ENCODE measurements at places on chromosomes 5 and 9. TPM values are rescaled to one million over a fixed set of nuclear protein-coding genes. Genes with fewer than 3 reads are reported as not detected.

GRCh38 chr5:31708089-31708488 is 69.2 kb downstream of the PDZD2 start:
- no peaks in the 10 kb centered on the region for H3K27me3 ChIP-seq
- no peaks in the 10 kb centered on the region for H3K36me3 ChIP-seq
- H3K4me1 ChIP-seq, result no peaks in the 10 kb centered on the region
- no peak overlapping the region for H3K4me3 ChIP-seq

- H3K4me3 ChIP-seq, result no peak overlapping the region
- no peak for DNase-seq
- no peaks in the 10 kb centered on the region for H3K36me3 ChIP-seq
- H3K4me1 ChIP-seq, result no peaks in the 10 kb centered on the region
- peaks cover 24% of the 10 kb centered on the region for H3K27me3 ChIP-seq
- H3K27ac ChIP-seq, result no peak overlapping the region
These were observed 11.9 kb upstream of the FER start for GRCh38 chr5:108735790-108736189.

- no peak overlapping the region for H3K4me3 ChIP-seq
- no peak for DNase-seq
- H3K4me1 ChIP-seq, result peaks cover 4% of the 10 kb centered on the region
- H3K27me3 ChIP-seq, result no peaks in the 10 kb centered on the region
These were observed 9.7 kb upstream of the F2RL1 start for GRCh38 chr5:76809141-76809540.

DNA sequence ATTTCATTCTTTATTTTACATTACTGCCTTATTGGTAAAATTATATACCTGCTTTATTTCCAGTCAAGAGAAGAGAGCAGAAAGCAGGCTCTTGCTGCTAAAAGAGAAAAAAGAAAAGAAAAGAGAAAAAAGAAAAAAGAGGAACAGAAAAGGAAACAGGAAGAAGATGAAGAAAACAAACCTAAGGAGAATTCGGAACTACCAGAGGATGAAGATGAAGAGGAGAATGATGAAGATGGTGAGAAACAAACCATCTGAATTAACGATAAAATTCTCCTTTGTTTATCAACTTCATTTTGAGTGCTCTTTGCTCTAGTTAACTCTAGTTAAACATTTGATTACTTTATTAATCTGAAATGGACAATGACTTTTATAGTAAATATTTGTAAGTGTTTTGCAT is 23.5 kb upstream of the EIF4EBP3 start:
- peaks cover 26% of the 10 kb centered on the region for H3K36me3 ChIP-seq
- H3K27me3 ChIP-seq, result no peaks in the 10 kb centered on the region
- H3K4me1 ChIP-seq, result no peaks in the 10 kb centered on the region
- no peak overlapping the region for H3K27ac ChIP-seq
- DNase-seq, result no peak

DNA sequence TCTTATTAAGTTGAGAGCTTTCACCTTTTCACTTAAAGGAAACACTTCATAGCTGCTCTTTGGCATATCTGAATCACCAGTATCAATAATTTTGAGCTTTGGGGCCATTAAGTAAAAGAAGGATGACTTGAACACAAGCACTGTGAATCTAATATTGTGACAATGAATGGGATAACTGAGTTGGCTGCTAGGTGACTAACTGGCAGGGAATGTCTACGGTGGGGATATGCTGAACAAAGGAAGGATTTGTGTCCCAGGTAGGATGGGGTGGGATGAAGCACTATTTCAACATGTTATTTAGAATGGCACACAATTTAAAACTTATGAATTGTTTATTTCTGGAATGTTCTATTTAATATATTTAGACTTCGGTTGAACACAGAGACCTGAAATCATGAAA is 123.6 kb downstream of the TEX10 start:
- no peaks in the 10 kb centered on the region for H3K4me1 ChIP-seq
- no peak overlapping the region for H3K27ac ChIP-seq
- no peak for DNase-seq
- peaks cover 43% of the 10 kb centered on the region for H3K36me3 ChIP-seq
- H3K4me3 ChIP-seq, result no peak overlapping the region

- no peak overlapping the region for H3K27ac ChIP-seq
- H3K4me1 ChIP-seq, result peaks cover 11% of the 10 kb centered on the region
These were observed 118.0 kb downstream of the VAV2 start for GRCh38 chr9:133874060-133874657.

DNA sequence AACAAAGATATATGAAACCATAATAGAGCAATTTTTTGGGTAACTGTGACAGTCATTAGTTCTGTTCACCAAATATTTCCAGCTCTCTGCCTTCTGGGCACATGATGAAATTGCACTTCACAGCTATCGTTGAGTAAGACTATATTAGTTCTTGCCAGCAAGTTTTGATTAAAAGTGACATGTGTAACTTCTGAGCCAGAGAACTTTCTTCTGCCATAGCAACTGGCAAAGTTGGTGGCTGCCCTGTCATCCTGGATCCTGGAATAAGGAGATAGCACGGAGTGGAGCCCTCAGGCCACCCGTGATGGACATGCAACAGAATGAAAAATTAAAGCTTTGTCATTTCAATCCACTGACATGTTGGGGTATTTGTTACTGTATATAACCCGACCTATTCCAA is 194.4 kb upstream of the VCAN start:
- no peak overlapping the region for H3K27ac ChIP-seq
- H3K4me1 ChIP-seq, result no peaks in the 10 kb centered on the region
- no peak for DNase-seq
- peaks cover 5% of the 10 kb centered on the region for H3K36me3 ChIP-seq

- no peak overlapping the region for H3K27ac ChIP-seq
- no peaks in the 10 kb centered on the region for H3K36me3 ChIP-seq
- H3K4me3 ChIP-seq, result no peak overlapping the region
- H3K27me3 ChIP-seq, result peaks cover 14% of the 10 kb centered on the region
- H3K4me1 ChIP-seq, result peaks cover 13% of the 10 kb centered on the region
- no peak for DNase-seq
These were observed 1.8 kb downstream of the GSN start for GRCh38 chr9:121269642-121270254.

DNA sequence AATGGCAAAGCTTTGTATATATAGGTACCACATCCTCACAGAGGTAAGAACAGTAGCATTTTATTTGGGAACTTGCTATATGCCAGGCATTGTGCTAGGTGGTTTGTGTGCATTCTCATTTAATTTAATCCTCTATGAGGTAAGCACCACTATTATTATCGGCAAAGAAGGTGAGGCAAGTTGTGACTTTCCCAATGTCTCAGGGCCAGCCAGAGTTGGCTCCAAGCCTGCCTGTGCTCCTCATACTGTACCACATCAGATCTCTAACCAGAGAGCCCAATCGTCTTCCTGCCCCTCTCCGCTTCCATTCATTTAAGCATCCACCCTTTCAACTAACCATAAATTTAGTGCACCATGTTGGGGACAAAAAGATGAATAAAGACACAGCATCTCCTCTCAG is 55.1 kb downstream of the NIPSNAP3B start:
- no peak for DNase-seq
- H3K4me3 ChIP-seq, result no peak overlapping the region
- H3K27me3 ChIP-seq, result no peaks in the 10 kb centered on the region
- peaks cover 7% of the 10 kb centered on the region for H3K36me3 ChIP-seq
- H3K27ac ChIP-seq, result no peak overlapping the region

DNA sequence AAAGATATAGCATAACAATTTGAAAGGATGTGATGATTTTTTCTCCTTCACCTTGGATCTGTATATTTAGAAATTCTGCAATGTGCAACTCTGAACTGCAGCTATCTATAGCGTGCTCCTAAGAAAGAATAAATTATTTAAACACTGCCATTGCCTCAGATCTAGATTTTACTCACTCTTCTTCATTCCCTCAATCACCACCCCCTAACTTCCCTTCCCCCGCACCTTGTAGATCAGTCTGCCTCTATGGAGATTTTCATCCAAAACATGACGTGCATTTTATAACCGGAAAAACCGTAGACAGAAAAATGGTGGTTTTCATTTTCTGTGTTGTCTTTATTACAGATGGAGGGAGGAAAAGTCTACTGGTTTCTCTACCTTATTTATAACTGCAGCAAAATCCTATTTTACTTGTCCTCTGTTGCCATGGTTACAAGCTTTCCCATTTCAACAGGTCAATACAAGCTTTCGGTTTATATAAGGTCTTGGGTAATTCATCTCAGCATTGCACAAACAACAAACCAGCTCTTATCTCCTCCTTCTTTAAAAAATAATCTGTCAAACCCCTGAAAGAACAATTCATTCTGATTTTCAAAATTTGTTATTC is 480.0 kb downstream of the TAF11L14 start:
- no peaks in the 10 kb centered on the region for H3K36me3 ChIP-seq
- H3K4me3 ChIP-seq, result no peak overlapping the region

DNA sequence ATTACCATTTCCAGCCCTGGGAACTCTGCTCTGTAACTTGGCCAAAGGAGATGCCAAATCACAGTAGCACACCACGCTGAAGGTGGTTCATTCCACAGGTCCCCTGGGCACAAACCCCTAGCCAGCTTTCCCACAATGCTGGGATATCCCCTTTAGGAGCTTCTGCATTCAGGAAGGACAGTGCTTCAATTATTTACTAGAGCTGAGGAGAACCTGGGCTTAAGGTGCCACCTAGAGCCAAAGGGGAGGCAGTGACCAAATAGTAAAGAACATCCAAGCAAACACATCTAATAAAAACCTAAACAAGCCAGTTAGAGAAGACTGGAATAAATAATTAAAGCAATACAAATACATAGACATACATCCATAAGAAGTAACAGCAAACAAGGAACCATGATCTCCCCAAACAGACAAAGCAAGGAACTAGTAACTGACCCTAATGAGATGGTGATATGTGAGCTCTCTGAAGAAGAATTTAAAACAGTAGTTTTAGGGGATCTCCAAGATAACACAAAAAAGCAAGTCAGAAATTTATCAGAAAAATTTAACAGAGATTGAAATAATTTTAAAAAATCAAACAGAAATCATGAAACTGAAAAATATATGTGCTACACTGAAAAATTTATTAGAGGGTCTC is 14.6 kb downstream of the KIF4B start:
- no peak overlapping the region for H3K27ac ChIP-seq
- no peaks in the 10 kb centered on the region for H3K36me3 ChIP-seq
- H3K4me3 ChIP-seq, result no peak overlapping the region
- H3K4me1 ChIP-seq, result no peaks in the 10 kb centered on the region

GRCh38 chr5:21802869-21803490 is 1050.2 kb downstream of the CDH12 start:
- H3K27me3 ChIP-seq, result no peaks in the 10 kb centered on the region
- H3K27ac ChIP-seq, result no peak overlapping the region
- H3K36me3 ChIP-seq, result no peaks in the 10 kb centered on the region
- no peak for DNase-seq

DNA sequence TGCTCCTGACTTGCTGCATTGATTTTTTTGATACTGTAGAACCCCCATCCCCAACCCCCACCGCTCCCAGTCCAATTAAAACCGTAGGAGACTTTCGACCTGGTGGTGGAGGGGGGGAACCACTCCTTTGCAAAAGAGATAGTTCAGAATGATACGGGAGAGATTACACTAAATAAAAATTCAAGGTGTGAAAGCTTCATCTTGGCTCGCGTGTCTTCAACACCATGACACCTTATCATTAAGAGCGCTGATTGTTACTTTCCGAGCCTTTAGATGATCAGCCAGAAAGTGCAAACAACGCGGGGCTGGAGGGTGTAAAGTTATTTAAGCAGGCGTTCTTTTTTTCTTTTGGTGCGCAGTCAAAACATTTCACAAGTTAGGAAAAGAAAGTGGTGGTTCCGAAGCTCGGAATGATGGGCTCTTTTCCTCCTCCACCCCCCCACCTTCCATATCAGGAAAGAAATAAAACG is 1.3 kb upstream of the ZNF462 start:
- H3K27me3 ChIP-seq, result peaks cover 55% of the 10 kb centered on the region
- DNase-seq, result no peak
- peaks cover 5% of the 10 kb centered on the region for H3K4me1 ChIP-seq
- no peak overlapping the region for H3K27ac ChIP-seq
- no peak overlapping the region for H3K4me3 ChIP-seq
- H3K36me3 ChIP-seq, result peaks cover 13% of the 10 kb centered on the region

DNA sequence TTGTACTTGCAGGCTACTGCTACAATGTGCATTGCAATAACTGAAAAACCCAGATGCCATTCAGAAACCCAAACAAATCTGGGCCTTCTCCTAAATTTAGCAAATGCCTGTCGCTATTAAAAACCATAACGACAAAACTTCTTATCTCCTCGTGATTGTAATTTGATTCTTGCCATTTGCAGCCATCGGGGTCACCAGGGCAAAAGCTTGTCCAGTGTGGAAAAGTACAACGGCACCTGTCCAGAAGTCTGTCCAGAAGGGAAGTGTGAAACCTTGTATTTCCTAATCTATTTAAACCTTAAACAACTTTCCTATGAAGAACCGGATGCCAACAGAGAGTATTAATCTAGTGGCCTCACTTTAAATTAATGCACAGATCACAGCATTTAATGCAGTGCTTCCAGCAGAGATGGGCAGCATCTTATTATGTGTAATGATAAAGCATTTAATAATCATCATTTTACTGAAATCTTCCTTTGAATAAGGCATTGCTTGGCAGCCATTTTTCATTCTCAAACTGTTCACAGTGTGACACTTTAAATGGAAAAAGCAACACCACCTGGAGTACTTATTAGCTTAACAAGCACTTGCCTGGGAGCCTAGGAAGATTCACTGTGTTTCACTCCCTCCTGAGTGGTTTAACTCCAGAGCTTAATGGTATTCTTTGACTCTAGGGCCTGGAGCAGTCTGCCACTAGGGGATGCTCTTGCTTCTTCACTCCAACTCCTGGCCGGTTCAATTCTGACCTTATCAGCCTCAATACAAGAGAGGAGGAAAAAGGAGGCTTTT is 4.9 kb upstream of the C7 start:
- no peaks in the 10 kb centered on the region for H3K36me3 ChIP-seq
- no peak overlapping the region for H3K4me3 ChIP-seq
- peaks cover 1% of the 10 kb centered on the region for H3K27me3 ChIP-seq

DNAH5 gene
- not detected for total RNA-seq

LCN9 gene
- total RNA-seq, result not detected

ORM2 gene
- total RNA-seq, result not detected

Data from activated CD4-positive, alpha-beta memory T cell treated with anti-CD3 and anti-CD28 coated beads for 36 hours (primary cell).